Stimulated activated CD8-positive, alpha-beta memory T cell treated with anti-CD3 and anti-CD28 coated beads, Interleukin-4, amount 100 ng/mL, for 1 hour (primary cell): ENCODE measurements at places on chromosomes 2 and 18.

DNA sequence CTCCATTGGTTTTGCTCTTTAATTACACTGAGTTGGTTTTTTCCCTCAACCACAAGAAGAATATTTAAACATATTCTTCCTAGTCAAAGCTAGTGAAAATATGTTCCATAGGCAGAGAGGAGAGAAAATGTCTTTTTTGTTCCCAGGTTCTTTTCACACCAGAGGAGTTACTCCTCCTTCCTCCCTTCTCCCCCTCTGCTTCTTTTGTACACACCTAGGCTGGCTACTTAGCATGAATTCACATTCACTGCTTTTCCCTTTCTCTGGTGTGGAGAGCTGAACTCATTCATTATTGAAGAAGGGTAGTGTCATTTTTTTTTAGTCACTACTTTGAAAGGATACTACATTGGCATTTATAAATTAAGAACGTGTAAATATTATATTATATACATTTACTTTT is 56.6 kb upstream of the UGP2 start:
- no peak for DNase-seq

DNA sequence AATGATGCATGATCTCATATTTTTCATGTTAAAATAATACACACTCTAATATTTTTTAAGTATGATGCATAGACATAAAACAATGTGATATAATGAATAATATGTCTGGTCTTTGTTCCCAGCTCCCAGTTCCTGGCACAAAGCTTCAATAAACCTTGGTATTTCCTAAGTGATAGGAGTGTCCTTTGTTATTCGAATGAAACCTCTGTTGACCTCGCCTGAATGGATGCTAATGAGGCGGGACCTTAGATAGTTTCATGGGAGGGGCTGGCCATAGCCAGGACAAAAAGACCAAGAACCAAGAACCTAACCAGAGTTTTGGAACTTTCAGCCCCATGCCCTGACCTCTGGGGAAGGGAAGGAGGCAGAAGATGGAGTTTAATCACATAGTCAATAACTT is 257.7 kb upstream of the COPS8 start:
- no peak for DNase-seq

DNA sequence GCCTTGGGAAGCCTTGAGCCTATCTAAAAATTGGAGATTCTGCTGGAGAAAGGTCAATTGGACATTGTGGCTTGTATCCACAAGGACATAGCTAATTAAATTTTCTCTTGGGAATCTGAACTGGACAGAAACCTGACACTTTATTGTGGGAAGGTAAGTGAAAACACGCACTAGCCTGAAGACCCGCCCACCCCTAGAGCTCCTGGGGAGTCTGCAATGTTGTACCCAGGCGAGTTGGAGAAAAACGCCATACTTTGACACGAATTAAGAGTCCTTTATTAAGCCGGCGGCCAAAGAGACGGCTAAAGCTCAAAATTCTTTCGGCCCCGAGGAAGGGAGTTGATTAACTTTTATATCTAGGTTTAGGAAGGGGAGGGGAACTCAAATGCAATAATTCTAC is 1.2 kb upstream of the ZNF892 start:
- no peak for DNase-seq

DNA sequence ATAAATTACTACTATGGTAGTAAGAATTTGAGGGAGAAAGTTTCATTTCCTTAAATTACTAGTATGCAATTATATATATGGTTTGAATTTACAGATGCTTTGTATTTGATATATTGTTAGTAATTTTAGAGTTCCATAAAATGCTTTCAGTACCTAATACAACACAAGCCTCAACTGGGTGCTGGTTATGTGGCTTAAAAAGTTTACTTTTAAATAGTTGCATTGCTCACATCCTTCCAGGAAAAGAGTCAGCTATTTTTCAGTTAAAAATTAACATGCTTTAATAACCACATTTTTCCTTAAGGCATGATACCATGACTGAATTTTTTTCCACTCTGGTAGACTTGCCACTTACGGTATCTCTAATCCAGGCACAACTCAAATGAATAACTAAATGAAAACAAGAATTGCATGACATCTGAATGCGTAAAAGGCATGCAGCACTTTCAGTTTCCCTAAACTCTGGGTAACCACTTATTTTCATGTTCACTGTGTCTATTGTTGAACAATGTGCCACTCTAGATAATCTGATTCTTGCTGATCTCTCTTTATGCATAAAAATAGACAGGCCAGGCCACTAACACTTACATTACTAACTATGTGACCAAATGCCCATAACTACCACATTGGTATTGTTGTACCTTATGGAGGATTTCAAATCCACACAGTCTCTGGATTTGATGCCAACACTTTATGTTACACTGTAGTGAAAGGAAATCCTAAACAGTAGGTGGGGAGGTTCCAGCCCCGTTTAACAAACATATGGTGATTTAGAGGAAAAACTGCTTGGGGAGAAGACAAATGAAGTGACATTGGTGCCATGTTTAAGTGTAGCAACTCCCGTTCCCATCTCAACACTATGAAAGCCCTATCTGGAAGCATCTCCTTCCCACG is 35.5 kb upstream of the SLC35F5 start:
- DNase-seq = no peak
